ENCODE measurements at places on chromosomes 7 and 10.
A peak's percentile ranks its signal among the peaks of the same experiment; 100 is the strongest.

DNA sequence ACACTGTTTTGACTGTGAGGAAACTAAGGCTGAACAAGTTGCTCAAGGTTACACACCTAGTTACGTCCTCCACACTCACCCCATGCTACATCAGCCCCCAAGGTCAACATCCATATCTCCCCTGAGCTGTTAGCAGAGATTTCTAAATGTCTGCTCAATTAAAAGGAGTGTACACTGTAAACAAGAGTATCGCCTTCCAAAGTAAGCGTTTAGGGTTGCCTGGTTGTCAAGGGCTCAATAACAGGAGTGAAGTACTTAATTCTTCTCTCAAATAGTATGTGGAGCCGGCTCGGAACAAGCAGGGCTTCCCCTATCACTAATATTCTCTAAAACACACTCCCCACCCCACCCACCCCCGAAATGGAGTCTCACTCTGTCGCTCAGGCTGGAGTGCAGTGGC is 412.8 kb upstream of the GALNT17 start:
- DNase-seq: no peak

- DNase-seq: no peak
These were observed 245.0 kb upstream of the NPY start for GRCh38 chr7:24038993-24039392.

- DNase-seq: no peak
These were observed 95.6 kb upstream of the MKI67 start for GRCh38 chr10:128221807-128222206.

- DNase-seq: no peak
These were observed 38.8 kb downstream of the PIK3AP1 start for GRCh38 chr10:96681524-96681923.

- DNase-seq: peak; percentile 65
These were observed 20.4 kb downstream of the KLLN start for GRCh38 chr10:87842776-87843497.

DNA sequence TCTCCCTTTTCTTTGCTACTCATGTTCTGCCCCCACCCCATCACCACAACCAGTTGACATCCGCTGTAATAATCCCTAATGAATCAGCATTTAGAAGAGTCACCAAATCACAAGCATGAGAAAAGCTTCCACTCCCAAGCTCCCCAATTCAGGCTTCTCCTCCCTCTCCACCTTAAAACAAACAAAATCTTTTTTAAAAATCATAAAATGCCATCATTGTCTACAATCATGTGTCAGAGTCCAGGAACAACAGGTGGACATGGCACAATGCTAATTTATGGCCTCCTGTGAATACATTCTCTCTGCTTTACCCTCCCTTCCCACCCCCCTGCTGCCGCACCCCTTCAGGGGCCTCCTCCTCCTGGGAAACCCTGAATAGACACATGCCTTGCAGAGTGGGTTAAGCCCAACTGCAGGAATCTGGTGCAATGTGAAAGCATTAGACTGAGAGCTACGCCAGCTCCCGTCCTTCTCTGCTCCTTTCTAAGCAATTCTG is 3.7 kb downstream of the LRRC4 start:
- DNase-seq: no peak

DNA sequence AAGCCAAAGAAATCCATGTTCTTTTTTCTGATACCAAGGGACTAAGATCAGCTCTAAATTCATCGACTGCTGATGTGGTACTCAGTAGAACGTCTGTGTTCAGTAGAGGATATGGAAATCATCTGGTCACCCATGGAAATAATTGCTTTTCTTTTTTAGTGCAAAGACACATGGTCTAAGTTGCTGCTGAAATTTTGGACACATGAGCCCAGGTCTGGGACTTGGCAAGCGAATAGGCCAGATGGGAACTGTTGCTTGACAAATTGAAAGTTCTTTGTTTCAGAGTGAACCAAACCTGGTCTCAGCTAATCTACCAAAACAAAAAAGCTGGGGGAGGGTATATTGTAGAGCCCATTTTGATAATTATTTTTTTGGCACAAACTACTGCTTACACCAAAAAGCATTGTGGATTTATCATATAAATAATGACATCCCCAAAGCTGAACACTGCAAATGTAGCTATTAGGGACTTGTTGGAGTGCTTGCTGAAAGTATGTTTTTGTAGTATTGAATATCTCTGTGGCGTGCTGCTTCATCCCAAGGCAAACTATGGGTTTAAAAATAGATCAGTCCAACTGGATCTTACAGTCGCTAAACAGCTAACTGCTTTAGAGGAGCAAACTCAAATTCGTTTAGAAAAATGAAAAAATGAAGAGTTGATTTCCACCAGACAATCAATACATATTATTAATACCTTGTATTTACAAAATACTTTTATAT is 144.7 kb downstream of the TRIL start:
- DNase-seq: no peak

GRCh38 chr7:35548291-35548690 is 146.6 kb downstream of the HERPUD2 start:
- DNase-seq: no peak

DNA sequence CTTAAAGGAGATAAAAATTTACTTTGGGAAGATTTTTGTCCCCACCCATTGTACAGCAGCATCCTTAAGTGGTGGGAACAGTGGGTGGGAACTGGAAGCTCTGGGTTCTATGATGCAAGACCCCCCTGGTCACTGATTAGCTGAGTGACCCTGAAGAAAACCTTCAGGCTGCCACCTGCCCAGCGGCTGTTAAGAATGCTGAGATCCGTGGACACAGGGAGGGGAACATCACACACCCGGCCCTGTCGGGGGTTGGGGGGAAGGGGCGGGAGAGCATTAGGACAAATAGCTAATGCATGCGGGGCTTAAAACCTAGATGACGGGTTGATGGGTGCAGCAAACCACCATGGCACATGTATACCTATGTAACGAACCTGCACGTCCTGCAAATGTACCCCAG is 14.5 kb downstream of the CARD11 start:
- no peak for DNase-seq

DNA sequence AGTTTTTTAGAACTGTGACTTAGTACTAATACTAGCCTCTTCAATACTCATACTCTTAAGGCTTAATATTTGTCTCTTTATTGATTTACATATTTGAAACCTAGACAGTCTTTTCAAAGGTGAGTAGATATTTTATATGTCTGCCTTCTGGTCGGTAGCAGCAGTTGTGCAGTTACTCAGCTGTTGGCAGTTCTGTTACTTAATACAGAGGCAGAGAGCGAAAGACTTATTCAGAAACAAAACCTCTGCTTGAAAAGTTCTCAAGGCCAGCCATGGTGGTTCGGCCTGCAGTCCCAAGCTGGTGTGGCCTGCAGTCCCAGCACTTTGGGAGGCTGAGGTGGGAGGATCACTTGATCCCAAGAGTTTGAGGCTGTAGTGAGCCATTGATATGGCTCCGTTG is 84.2 kb downstream of the AUTS2 start:
- DNase-seq: no peak

GRCh38 chr10:89404104-89405047 is 10.0 kb upstream of the IFIT5 start:
- DNase-seq: no peak

GRCh38 chr7:41999736-42000283 is 237.2 kb downstream of the GLI3 start:
- DNase-seq: no peak

GRCh38 chr7:8232999-8233847 is 28.7 kb downstream of the ICA1 start:
- DNase-seq: no peak

DNA sequence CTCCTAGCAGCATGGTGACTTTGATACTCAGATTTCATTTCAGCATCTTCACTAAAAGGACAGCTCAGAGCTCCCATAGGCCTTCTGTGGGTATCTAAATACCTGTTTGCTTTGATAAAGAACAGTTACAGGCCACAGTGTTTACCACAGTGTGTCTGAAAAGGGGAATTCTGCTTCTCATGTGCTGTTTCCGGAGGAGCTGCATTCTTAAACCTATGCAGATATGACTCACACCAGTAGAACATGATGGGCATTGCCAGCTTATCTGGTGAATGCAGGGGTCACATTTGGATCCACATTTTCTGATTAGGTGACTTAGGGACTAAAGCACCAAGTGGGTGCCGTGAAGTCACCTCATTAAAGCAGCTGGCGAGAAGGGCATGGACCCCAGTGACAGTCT is 52.6 kb downstream of the TRRAP start:
- no peak for DNase-seq

DNA sequence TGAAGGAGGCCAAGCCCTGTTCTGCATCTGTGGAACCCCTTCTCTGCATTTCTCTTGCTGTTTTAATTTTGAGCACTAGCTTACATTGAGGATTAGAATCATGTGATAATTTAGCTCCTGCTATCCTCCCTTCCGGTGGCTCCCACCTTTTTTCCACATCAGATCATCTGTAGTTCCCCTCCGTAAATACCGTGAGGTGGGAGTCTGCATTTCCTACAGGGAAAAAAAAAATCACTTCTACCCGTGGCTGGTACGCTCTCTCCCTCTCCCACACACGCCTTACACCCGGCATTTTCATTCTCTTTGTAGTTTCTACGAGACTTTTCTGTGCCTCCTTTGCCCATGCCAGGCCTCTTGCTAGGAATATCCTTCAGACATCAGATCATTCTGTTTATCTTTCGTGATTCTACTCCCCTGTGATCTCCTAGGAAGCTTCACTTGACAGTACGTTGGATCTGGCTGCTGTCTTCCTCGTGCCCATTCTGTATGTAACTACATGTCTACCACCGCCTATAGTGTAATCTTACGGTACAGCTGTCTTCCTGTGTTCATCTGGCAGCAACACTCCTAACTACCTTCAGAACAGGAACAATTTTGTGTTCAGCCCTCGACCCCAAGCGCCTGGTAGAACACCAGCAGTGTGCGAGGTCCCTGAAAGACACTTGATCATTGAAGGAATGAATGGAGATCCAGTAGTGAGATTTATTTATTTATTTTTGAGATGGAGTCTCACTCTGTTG is 41.7 kb upstream of the OCM start:
- no peak for DNase-seq

DNA sequence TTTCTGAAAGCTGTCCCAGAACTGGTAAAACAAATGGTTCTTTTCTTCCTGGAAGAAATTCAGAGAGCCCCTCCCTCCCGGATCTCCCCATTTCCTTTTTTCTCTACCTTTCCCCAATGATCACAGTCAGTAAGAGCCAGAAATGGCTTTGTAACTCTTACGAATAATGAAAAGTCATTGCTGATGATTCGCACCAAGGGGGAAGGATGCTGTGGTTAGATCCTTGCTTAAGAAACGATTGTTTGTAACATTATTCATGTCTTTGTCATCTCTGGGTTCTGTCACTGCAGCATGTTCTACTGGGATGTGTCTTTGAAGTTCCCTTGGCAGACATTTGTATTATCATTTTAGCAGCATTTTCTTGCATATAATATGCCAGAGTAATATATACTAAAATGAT is 138.9 kb downstream of the CACNB2 start:
- no peak for DNase-seq

GRCh38 chr10:71864911-71865361 is 13.9 kb upstream of the PSAP start:
- DNase-seq: no peak

- no peak for DNase-seq
These were observed 109.1 kb downstream of the LMBR1 start for GRCh38 chr7:156783864-156784263.

- no peak for DNase-seq
These were observed 16.0 kb downstream of the PDGFA start for GRCh38 chr7:503575-504111.

- DNase-seq: no peak
These were observed 1.9 kb downstream of the TSPAN33 start for GRCh38 chr7:129146237-129146979.

GRCh38 chr10:112614586-112614985 is 167.6 kb downstream of the VTI1A start:
- no peak for DNase-seq

- no peak for DNase-seq
These were observed 40.5 kb upstream of the CAMK1D start for GRCh38 chr10:12308736-12309375.

DNA sequence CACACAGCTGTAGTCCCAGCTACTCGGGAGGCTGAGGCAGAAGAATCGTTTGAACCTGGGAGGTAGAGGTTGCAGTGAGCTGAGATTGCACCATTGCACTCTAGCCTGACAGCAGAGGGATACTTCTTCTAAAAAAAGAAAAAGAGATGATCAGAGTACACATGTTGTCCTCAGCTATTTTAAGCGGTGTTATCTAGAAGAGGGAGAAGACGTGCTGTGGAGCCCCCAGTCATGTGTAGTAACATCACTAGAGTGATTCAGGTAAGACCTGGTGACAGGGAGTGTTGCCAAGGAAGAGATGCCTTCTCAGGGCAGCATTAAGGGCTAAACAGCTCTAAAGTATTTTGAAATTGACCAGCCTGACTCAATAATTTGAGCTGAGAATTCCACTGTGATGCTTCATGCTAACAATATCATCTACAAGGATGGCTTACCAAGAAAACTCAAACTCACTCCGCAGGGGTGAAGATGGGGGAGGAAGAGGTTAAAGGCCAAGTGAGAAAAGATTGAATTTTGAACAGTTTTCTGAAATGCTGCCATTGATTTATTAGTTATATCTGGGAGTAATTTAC is 97.4 kb downstream of the KLF6 start:
- no peak for DNase-seq

DNA sequence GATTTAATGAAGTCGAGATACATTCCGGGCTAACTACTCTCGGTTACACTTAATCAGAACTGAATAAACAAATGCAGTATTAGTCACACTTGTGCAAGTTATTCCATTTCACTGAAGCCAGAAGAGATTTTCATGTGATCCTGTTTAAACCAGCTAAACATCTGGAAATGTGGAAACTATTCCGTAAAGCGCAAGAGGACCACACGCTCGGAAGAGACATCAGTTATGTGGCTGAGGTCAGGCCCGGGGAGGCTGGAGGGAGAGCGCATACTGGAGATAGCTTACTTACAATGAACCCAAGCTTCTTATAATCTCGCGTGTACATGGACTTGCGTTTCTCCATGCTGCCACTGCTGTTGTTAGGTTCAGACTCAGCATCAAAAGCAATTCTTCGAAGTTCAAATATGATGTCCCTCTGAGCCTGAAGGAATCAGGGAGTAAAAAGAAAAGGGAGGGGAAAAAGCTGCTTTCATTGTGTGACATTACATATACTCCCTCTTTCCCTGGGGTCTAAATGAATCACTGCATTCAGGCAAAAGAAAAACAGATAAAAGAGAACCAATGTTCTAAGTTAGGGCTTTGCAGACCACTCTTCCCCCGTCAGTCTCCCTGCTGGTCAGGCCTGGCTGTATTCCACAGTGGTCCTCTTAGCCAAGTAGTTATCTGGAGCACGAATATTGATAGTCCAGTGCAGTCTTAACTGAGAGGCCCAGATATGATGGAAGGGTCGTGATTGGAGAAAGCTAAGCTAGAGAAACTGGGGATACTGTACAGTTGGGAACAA is 237.4 kb downstream of the ELMO1 start:
- DNase-seq: no peak

GRCh38 chr10:73159038-73159648 is 8.7 kb downstream of the ECD start:
- DNase-seq: no peak

- DNase-seq: peak; percentile 86
These were observed 129.8 kb upstream of the TNRC18 start for GRCh38 chr7:5553298-5553877.

DNA sequence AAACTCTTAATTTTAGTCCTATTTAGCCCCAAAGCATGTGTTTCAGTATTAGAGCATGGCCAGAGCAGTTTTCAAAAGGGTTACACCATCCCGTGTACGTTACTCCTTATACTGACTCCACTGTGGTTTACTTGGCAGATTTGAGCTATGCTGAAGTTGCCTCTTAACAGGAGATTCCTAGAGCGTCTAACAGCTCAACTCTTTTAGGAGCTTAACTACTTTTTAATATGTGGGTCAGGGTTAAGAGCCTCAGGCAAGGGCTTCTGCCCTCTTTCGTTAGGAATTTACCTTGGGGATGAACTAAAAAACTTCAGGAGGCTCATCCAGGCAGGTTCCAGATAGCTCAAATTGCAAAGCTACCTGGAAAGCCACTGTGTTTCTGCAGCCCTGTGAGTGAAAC is 674.8 kb upstream of the C7orf33 start:
- no peak for DNase-seq
